NCI-H187 treated with DMSO at 0.1 percent for 48 hours (cell line): ENCODE measurements at places on chromosomes 3 and 15.
A peak's percentile ranks its signal among the peaks of the same experiment; 100 is the strongest.

GRCh38 chr3:127764841-127765362, 57.4 kb downstream of the MGLL start:
- DNase-seq, result no peak

DNA sequence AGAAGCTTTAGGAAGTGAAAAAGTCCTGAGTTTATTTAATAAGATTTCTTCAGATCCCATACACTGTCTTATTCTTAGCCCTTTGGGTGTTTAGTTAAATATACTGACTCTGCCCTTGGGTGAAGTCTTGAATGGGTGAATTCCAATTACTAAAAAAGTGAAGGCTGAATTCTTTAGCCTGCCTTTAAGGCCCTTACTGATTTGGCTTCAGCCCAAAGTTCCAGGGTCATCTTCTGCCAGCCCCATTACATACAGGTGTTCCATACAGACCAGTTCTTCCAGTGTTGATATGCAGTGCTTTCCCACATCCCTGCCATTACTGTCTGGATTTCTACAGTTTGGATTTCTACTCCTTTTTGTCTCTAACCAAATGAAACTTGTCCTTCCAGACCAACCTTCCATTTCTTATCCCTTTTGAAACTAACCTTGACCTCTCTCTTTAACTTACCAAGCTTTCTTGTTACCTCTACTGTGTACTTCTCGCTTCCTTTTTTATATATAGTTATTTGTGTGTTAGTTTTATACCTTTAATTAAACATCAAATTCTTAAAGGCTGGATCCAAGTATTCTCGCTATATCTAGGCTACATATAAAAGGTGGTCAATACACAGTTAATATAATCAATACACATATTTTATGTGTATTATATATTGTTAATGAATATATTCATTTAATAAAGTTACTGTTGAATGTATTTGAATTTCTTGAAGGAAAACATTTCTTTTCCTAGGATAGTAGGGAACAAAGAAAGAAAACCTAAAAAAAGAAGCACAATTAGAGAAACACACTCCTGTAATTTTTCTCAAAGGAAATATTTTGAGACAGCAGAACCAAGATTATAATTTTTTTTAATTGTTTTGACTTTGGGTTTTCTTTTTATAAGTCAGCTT, 15.0 kb downstream of the MBNL1 start:
- DNase-seq, result no peak

GRCh38 chr3:63779227-63779626, 39.9 kb upstream of the C3orf49 start:
- DNase-seq, result no peak

DNA sequence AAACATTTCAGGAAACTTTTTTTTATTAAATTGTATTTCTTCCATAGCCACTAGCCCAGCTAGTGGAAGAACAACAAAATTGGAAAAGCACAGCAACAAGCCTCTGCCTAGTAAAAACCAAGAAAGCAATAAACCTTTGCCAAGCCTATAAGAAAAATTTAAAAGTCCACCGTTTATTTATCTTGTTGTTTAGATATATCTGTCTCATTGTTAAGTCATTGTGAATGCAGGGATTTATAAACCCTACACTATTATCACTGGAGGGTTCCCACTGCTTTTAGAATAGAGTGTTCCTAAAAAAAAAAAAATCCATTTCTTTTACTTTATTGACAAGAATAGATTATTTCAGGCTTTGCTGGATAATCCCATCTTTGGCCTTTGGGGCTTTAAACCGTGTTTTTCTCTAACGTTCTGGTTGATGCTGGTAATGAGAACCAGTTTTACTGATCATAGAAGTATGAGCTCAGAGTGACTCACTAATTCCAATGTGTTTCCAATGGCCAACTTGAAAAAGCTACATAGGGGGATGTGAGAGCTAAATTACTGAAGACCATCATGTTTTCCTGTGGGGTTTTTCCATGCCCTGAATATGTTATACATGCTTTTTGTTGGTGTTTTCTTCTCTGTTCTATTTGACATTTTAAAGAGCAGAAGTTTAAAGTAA, 634.1 kb downstream of the RBMS3 start:
- no peak for DNase-seq

GRCh38 chr15:73317651-73318462, 50.9 kb downstream of the HCN4 start:
- no peak for DNase-seq

DNA sequence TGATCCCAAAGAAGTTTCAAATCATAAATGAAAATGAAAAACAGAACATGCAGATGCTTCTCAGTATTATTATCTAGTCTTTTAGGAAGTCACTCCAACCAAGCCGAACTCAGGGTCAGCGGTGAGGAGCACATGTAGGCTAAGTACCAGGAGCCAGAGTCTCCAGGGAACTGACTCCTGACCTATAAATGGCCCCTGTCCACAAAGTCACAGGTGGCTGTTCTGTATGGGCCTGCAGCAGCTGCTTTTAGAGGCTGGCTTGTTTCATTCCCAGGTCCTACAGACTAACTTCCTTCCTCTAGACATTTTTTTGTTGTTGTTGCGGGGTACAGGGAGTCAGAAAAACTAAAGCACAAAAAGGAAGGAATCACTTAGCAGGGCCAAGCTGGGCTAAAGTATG, 54.6 kb downstream of the DAPK2 start:
- no peak for DNase-seq

GRCh38 chr3:72231439-72232196, 446.7 kb upstream of the PROK2 start:
- no peak for DNase-seq

GRCh38 chr15:101288905-101289513, 6.0 kb downstream of the SNRPA1 start:
- peak; percentile 19 for DNase-seq

DNA sequence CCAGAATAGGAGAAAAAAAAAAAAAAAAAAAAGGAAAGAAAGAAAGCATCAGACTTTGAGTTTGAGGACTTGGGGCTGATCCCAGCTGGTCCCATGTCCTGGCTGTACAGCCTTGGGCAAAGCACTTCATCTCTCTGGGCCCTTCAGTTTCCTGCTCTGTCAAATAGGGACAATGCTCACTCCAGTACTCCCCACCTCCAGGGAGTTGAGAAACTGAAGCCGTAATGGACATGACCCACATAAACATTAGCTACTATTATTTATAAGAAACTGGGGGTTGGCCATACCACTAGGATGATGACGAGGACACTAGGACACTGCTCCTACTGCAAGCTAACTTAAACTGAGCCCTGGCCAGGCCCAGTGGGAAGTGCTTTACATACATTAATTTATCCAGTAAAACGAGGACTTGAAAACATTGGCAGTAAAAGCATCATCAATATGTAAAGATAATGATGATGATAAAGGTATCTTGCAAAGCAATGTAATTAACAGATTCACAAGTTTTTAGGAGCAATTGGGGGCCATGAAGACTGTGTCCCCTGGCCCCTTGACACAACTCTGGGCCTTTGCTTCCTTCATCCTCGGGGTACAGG, 22.9 kb upstream of the SMAD6 start:
- no peak for DNase-seq

- DNase-seq, result no peak
Measured at GRCh38 chr3:123540285-123540684, 44.6 kb downstream of the HACD2 start.

- DNase-seq, result no peak
Measured at GRCh38 chr3:58998476-58999117, 51.2 kb downstream of the CFAP20DC start.

DNA sequence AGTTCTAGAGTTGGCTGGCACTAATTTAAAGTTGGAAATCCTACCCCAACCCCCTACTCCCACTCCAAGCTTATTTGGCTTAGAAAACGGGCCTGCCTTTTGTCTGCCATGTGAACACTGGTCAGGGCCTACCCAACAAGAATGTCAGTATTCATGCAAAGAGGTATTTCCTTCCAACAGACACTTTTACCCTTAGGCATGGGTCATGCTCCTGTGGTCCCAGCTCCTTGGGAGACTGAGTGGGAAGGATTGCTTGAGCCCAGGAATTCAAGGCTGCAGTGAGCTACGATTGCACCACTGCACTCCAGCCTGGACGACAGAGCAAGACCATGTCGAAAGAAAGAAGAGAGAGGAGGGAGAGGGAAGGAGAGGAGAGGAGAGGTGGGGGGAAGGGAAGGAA, 137.5 kb upstream of the LRTM1 start:
- no peak for DNase-seq

- no peak for DNase-seq
Measured at GRCh38 chr15:31371520-31372240, 45.0 kb downstream of the KLF13 start.

GRCh38 chr3:114553949-114554593, 260.2 kb downstream of the TIGIT start:
- no peak for DNase-seq

- DNase-seq, result no peak
Measured at GRCh38 chr3:4751502-4752101, 227.6 kb upstream of the BHLHE40 start.

- no peak for DNase-seq
Measured at GRCh38 chr15:51876169-51876568, 46.7 kb downstream of the TMOD3 start.

- no peak for DNase-seq
Measured at GRCh38 chr3:184769382-184770170, 42.4 kb upstream of the VPS8 start.

GRCh38 chr3:107523539-107524325, 970 bp downstream of the BBX start:
- no peak for DNase-seq

DNA sequence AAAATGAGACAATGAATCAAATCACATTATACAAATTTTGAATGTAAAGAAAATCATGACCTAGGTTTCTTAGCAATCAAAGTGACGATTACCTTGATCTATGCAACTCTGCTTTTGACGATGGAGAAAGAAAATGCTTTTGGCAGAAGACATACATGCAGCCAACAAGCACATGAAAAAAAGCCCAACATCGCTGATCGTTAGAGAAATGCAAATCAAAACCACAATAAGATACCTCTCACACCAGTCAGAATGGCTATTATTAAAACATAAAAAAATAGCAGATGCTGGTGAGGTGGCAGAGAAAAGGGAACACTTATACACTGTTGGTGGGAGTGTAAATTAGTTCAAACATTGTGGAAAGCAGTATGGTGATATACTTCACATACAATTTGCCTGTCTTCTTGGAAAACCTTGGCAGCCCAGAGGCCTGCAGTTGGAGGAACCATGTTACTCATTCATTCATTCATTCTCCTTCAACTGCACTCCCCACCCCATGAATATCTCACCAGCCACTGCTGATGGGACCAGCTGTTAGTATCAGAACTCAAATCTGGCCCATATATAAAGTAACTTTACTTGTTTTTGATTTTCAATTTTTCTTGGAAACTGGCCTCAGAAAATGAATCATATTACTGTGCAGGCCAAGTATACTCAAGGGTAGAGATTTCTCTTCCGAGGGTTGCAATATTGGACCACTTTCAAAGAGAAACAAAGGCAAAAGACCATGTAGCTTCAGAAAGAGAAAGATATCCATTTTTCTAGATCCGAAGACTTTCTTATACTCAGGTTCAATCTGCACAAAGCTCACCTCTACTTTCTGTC, 358.6 kb upstream of the ARHGEF26 start:
- DNase-seq, result no peak

DNA sequence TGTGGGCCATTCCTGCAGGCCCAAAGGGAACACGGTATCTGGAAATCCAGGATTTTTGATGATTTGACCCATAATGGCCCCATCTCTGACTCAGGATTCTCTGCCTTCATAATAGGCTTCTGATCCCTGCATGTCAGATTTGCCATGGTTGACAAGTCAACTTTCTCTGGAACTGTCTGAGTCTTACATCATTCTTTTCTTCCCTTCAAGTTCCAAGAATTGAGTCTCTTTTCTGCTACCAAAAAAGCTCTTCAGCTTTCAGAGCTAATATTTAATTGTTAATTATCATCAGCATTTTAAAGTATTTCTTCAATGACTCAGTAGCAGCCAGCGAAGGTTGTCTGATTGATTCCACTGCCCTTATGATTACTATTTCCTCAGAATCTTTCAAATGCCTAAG, 244.4 kb upstream of the COL8A1 start:
- no peak for DNase-seq

- DNase-seq, result no peak
Measured at GRCh38 chr15:42018306-42019224, 2.3 kb downstream of the PLA2G4E start.

DNA sequence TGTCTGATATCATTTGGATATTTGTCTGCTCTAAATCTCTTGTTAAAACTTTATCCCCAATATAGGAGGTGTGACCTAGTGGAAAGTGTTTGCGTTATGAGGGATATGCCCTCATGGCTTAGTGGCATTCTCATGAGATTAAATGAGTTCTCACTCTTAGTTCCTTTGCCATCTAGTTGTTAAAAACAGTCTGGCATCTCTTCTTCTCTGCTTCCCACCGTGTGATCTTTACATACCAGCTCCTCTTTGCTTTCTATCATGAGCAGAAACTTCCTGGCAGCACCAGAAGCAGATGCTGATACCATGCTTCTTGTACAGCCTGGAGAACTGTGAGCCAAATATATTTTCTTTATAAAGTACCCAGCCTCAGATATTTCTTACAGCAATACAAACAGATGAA, 33.0 kb downstream of the NLGN1 start:
- DNase-seq, result no peak

DNA sequence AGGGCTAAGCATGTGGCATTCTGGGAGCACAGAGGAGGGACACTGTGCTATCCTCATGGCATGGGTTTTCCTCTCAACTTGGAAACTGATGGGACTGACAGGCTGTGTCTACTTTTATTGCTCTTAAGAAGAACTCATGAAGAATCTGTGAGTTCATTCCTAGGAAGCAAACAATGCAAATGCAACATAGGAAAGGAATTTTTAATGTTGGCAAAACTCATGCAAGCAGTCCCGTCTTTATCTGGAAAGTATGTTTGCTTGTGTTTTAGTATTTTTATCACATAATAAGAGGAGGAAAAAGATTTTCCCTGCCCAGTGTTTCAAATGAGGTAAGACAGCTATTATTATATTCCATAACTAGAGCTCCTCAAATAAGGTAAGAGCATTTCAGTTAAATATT, 89.7 kb downstream of the TRIM42 start:
- DNase-seq, result no peak

- no peak for DNase-seq
Measured at GRCh38 chr3:171487382-171487781, 27.2 kb upstream of the TNIK start.

DNA sequence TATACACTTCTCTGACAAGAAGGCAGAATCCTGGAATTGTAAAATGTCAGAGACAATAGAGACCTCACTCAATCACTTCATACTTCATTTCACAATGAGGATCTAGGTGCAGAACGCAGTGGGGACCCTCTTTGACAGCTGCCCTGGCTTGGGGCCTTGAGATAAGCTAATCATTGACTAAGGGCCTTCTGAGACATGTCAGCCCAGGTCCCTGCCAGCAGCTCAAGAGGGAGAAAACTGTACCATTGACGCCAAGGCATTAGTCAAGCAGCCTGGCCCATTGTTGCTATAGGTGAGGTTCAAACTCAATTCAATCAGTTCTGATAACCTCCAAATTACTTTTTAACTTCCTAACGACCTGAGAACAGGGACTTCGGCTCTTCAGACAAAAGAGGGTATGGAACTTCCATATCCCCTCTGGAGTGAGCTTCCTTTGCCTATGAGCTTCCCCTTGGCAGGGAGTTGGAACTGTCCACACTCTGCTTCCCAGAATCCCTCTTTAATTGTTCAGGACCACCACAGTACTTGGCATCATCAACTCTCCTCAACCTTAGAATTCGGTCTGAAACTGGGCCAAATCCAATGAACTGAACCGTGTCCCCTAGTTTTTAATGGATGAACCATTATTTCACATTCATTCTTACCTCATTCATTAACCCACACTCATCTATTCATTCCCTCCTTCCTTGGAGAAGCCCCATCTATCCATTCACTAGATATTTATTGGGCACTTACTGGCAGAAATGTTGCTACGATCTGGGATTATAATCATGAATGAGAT, 1.5 kb upstream of the CYP8B1 start:
- DNase-seq, result no peak

- no peak for DNase-seq
Measured at GRCh38 chr3:16240229-16241023, 24.3 kb downstream of the DPH3 start.
